ENCODE measurements at places on chromosomes 2 and 18.

DNA sequence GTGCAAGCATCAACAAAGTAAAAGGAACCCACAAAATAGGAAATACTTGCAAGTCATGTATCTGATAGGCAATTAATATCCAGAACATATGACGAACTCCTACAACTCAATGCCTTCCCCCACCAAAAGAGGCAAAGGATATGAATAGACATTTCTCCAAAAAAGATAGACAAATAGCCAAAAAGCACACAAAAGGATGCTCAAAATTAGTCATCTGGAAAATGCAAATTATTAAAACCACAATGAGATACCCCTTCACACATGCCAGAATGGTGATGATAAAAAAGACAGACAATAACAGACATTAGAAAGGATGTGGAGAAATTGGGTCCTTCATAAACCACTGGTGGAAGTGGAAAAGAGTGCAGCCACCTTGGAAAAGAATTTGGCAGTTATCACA is 76.4 kb downstream of the RIF1 start:
- DNase-seq = no peak

DNA sequence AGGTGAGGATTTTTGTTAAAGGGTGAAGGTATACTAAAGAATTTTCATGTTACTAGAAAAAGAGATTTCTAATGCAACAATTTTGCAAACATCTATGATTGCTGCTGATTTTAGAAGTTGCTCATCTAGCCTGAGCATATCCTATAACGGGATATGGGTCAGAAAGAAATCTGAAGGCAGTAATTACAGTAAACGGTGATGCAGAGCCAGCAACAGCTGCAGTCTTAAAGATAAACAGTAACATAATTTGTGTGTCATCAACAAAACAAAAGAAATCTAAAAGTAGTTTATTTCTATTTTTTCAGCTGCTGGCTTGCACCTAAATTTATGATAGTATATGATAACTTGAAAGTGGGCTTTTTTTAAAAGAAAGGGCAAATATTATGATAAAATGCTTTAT is 215.7 kb downstream of the SLC4A10 start:
- no peak for DNase-seq

- no peak for DNase-seq
Observed at GRCh38 chr2:136331226-136331625, 213.3 kb upstream of the CXCR4 start.

DNA sequence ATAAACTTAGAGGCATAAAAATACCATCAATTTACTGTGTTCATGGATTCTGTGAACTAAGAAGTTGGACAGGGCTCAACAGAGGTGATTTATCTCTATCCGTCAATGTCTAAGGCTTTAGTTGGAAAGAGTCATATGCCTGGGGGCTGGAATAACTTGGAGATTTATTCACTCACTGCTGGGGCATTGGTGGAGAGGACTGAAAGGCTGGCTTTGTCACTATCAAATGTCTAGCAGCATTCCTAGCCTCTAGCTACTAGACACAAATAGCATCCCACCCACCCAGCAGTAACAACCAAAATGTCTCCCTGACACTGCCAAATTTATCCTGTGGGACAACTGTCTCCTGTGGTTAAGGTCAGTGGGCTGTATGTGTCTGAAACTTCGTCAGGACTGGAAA is 71.0 kb downstream of the EVA1A start:
- DNase-seq = no peak

GRCh38 chr18:62832282-62832681 is 116.9 kb downstream of the PHLPP1 start:
- DNase-seq = no peak

- DNase-seq = no peak
Observed at GRCh38 chr2:152488075-152488474, 153.1 kb downstream of the FMNL2 start.

DNA sequence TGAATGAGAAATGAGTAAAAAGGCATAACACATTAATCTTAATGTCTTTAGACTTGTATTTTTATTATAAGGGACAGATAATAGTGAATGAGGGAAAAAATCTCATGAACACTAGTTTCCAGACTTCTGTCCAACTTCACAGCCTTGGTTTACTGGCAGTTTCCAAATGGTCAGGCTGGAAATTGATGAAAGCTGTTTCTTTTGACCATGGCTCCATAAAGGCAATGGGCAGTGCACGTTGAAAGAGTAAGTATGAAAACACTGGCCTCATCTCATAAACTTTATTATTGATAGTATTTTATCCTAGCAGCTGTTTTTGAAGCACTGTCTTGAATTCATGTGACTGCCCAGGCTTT is 23.1 kb downstream of the BCL2L11 start:
- DNase-seq = no peak

GRCh38 chr18:36519358-36519757 is 221.8 kb downstream of the FHOD3 start:
- DNase-seq = no peak

- no peak for DNase-seq
Observed at GRCh38 chr2:146437712-146438111, 1407.1 kb upstream of the ACVR2A start.

GRCh38 chr18:28365411-28365831 is 188.5 kb upstream of the CDH2 start:
- no peak for DNase-seq

GRCh38 chr2:49240608-49241007 is 86.3 kb upstream of the FSHR start:
- no peak for DNase-seq

- DNase-seq = no peak
Observed at GRCh38 chr18:79388043-79388442, 7.7 kb upstream of the NFATC1 start.

GRCh38 chr2:226661789-226662545 is 137.7 kb downstream of the IRS1 start:
- no peak for DNase-seq

- DNase-seq = no peak
Observed at GRCh38 chr18:29629493-29630036, 1413.0 kb downstream of the DSC3 start.

DNA sequence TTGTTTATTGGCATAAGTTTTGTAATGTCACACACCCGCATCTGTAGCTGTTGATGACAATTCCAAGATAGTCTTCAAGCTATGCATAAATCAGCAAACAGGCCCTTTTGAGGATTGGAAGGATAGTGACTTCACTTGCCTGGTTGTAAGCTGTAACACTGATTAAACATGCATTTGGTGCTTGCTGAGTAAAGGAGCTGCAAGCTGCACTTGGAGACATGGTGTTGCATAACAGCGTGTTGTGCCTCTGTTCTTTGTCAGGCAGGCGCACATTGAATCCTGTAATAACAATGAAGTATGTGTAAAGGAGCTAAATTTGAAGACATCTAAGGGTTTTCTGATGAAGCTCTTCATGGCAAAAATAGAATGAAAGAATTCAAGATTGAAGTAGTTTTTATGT is 68.7 kb upstream of the TTC27 start:
- peak; percentile 85 for DNase-seq

DNA sequence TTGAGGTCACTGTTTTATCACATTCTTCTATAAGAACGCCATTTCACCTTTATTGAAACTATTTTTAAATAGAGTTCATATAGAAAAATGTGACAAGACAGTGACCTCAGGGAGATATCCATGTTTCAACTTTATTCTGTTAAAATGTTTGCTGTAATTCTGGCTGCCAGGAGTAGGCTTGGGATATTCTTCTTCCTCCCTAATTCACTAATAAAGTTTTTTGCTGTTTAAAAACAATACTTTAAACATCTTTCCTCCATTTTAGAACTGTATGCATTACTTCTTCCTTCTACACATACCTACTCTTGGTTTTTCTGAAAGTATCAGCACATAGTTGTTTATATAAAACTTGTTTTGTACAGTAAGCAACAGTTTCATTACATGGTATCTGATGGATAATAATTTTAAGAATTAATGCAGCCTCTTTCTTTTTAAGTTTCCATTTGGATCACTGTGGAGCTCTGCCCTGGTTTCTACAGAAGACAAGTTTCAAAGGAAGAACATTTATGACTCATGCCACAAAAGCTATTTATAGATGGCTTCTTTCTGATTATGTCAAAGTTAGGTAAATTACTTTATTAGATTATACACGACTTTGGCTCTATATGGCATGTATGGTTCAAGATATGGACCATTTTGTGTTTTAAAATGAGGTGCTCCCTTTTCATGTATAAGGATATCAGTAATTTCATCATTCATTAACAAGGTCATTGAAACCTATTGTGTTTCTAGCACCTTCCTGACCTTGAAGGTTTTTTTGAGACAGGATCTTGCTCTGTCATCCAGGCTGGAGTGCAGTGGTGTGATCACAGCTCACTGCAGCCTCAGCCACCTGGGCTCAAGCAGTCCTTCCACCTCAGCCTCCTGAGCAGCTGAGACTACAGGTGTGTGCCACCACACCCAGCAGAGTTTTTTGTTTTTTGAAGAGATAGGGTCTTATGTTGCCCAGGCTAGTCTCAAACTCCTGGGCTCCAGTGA is 7.2 kb downstream of the CPSF3 start:
- no peak for DNase-seq

DNA sequence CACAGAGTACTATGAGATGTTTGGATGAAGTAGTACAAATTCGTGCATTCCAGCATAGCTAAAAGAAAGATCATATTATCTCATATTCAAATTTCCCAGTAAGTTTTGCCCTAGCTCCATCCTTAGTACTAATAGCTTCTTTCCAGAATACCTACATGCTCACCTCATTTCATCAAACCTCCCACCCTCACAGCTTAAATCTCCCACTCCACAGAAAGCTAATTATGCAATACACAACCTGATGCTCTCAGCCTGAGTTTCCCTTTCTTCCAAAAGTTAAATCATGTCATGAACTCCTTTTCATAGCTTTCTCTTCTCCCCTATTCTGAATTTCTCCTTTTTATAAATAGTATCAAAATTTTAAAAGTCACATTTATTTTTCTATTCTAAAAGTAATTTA is 34.6 kb downstream of the DNAH6 start:
- DNase-seq = no peak

DNA sequence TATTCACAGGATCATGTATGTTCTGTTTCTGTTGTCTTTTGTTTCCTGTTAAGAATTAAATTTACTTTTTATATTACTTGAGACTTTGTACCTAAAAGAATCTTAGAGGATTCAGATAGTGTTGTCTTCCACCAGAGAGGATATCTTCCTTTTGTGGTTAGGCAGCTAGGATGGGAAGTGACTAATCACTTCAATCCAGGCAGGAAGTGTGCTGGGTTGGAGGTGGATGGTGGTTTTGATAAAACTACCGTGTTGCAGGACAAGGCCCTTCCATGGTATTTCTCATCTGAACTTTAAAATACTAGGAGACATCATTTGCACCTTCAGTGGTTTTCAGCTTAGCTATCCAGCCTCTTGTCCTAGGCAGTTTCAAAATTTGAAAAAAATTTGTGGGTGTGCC is 728.6 kb upstream of the CDH2 start:
- DNase-seq = no peak

- no peak for DNase-seq
Observed at GRCh38 chr2:104577143-104577542, 276.8 kb upstream of the POU3F3 start.

Data from hippocampal formation (tissue), 2 donors.